ENCODE measurements at places on chromosomes 6 and 20.
A peak's percentile ranks its signal among the peaks of the same experiment; 100 is the strongest.

GRCh38 chr6:9621276-9621675 lies 793.6 kb downstream of the TFAP2A start:
- DNase-seq = no peak

GRCh38 chr20:25220810-25221591 lies 25.5 kb downstream of the ENTPD6 start:
- DNase-seq = no peak

DNA sequence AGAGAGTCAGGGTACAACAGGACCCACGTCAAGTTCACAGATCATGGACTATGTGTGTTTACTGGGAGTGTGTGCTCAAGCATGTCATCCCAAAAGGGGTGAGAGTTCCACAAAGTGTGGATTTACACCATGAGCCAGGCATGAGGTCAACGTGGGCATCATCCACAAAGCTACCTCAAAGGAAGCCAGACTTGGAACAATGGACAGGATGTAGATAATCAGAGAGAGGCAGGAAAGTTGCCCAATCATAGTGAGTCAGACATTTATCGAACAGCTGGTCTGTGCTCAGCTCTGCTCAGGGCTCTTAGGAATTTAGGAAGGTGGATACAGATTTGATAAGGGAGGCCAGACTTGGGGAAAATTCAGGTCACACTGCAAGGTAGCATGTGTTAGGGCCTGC lies 317.2 kb upstream of the CDYL start:
- peak; percentile 7 for DNase-seq

- DNase-seq = no peak
These were observed 93.4 kb downstream of the MBOAT1 start for GRCh38 chr6:20118892-20119291.

DNA sequence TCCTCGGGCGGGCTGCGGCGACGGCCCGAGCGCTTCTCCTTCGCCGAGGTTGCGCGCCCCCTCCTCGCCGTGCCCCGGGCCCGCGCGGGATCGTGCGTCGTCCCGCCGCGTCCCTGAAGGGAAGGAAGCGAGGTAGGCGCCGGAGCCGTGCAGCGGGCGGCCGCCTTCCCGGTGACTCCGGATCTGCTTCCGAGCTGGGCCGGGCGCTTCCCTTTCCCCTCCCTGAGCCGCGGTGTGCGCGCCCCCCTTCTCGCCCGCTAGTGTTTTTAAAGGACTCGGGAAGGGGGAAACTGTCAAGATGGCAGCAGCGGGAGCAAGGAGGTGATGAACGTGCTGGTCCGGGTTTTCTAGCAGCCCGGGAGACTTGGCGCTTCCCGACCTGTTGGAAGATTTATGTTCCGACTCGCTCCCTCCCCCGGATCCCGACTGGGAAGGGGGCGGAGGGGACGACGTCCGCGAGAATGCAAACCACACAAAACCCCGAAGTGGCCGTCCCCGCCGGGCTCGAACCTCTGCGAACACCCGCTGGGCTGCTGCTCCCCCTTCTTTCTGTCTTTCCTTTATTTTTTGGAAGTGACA lies 744 bp upstream of the FOXO3 start:
- DNase-seq = peak; percentile 71

GRCh38 chr20:24752612-24753011 lies 196.5 kb upstream of the CST7 start:
- DNase-seq = no peak

- no peak for DNase-seq
These were observed 13.0 kb downstream of the SLC35F1 start for GRCh38 chr6:117919775-117920729.

DNA sequence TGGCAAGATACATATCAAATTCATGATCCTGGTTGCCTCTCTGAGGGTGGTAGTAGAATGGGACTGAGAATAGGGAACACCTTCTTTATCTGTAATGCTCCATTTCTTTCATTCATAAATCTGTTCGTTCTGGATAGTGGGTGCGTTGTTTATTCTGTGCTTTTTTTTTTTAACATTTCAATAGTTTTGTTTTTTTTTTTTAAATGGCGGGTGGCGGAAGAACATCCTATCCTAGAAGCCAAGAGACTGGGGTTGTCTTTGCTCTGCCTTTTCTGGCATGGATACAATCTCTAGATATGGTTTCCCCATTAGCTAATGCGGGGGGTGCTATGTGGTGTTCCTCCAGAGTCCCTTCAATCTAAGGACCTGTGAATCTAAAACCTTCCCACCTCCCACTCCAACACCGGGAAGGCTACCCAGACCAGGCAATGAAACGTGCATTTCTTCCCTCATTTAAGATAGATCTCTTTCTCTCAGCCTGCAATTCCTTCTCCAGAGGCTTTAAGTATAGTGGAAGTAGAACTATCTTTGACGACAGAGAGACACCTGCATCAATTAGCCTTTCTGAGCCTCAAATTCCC lies 883 bp upstream of the CCDC28A start:
- no peak for DNase-seq

GRCh38 chr6:153012856-153013255 lies 10.3 kb upstream of the MTRF1L start:
- DNase-seq = no peak

DNA sequence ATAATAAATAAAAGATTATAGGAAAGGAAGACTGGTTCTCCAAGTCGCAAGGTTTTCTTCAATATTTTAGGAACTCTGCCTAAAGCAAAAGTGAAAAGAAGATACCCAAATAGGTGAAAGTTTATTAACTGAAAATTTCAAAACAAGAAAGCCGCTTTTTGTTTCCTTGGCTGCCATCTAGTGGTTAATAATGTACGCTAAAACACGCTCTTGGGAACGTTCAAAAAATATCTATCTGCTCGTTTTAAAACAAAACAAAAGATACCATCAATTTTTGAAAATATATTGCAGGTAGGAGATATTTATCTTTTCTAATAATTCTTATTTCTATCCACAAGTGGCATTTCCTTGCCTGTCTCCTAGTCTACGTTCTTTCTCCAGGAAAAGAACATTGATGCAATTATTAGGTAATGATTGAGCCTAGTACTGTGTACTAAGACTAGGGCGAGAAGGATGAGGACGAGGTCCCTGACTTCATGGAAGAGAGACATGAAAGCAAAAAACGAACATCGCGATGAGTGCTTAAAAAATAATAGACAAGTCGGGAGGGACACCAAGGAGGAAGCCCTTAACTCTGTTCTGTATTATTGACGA lies 97.2 kb downstream of the SPTLC3 start:
- DNase-seq = peak; percentile 60

DNA sequence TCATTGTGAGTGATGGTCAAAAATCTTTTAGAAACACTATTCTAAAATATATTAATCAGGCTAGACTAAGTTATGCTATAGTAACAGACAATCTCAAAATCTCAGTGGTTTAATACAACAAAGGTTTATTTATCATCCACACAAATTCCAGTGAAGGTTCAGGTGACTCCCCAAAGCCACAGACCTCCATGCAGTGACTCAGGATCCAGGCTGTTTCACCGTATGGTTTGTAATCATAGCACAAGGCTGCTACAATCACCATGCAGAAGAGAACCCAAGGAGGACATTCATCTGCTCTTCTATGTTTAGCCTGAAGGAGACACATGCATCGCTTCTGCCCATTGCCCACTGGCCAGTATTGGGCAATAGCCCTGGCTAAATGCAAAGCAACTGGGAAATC lies 46.2 kb downstream of the BFSP1 start:
- peak; percentile 17 for DNase-seq

DNA sequence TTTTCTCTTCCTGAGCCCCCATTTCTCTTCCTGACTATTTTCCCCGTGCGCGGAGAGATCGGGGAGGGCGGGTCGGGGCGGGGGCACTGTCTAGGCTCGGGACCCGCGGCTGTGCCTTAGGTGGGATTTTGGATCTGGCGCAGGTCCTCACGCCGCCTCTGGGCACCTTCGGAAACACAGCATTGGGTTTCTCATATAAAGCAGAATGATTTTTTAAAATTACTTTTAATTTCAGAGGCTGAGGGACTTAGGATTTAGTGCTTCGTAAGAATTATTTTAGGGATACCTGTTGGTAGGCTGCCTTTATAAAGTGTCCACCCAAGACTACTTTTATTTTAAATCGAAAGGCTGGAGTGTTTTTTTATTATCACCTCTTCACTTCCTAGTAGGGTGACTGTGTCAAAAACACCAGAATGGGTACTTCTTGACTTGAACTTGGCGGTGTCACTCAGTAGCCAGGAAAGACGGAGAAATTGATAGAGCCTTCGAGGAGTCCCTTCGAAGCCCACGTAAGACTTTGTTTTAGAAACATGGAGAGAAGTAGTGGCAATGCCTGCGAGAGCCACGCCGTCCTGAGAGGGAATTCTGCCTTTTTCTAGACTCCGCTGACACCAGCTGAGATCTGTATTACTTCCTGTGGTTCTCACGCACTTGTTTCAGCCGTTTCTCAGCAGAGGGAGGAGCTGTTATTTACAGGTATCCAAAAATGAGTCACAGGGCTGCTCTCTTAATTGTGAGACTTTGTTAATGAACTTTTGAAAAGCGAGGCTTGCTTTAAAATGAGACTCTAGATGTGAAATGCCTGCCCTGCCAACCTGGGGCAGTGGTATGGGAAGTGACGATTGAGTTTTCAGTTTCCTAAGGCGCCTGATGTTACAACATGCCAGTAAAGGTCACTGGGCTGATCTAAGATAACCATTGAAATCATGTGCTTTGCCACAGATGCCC lies 667 bp downstream of the STX11 start:
- DNase-seq = peak; percentile 35

DNA sequence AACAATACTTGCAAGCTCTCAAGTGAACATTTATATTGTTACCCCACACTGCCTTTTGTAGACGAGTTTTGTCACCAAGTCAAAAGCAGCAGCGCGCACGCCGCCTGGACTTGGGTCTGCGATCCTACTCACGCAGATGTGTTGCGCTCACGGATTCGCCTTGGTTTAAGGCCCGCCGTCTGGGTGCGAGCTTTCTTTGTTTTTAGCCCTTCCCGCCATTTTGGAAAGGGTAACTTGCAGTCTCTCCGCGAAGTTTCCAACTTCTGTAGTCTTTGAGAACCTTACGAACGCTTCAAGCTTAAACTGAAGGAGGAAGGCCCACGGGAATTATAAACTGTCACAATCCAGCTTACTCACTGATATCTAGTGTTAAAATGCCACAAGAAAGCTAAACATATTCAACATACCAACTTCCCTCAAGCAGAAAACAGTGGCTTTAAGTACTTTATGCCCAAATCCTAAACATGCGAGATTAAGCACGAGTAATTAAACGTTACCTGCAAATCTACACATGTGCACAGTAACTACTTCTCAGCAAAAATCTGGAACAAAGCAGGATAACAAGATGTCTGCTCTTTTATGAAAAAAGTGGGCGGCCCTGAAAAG lies 80.4 kb upstream of the BTN3A2 start:
- peak; percentile 28 for DNase-seq

DNA sequence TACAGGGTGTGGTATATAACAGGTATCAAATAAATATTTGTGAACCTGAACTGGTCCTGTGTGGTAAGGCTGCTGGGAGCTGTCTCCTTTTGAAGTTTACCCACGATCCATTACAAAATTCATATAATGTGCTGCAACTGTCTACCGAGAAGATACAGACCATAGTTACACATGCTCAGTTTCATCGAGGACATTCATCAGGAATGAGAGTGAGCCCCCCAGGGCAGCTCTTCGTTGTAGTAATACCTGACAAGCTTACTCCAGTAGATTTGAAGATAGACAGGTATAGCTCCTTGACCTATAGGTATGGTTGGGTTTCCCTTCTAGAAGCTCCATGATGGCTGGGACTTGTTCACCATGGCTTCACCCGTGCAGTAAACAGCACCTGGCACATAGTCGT lies 25.7 kb downstream of the ARMC2 start:
- DNase-seq = no peak

DNA sequence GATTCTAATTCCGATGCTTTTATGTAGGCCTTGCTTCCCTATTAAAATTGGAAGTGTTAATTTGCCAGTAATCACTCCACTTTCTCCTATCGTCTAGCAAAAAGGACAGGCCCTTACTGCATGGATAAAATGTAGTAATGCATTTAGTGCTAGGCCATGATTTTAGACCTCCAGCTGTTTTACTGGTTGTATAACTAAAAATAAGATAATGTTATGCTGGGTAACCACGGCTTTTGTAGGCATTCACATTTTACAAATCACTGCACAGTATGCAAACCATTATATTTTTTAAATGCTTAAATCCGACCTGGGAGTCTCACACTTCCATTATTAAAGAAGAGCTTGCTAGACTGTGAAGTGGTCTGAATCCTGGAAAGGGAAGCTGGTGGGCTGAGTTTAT lies 179.5 kb downstream of the TFAP2A start:
- DNase-seq = no peak

GRCh38 chr6:39102071-39102820 lies 12.7 kb downstream of the SAYSD1 start:
- DNase-seq = no peak

- no peak for DNase-seq
These were observed 406.1 kb downstream of the MAFB start for GRCh38 chr20:40282941-40283340.

- DNase-seq = peak; percentile 96
These were observed 92.2 kb downstream of the CDH22 start for GRCh38 chr20:46215913-46216707.

DNA sequence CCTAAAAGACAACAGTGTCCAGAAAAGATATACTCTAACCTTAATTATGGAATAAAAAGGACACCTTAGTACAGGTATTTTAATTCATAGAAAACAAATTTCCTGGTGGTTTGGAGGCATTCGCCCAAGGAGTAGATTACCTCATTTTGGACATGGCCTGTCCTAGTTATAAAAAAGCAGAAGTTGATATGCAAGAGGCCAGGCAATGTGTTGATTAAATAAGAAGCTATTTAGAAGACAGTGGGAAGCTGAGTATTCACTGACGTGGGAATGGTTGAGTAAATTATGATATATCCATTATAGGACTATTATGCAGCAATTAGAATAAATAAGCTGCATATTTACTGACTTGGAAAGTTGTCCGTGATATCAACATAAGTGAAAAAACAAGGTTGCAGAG lies 314.9 kb downstream of the ALDH8A1 start:
- no peak for DNase-seq

GRCh38 chr6:41519305-41519744 lies 26.9 kb upstream of the FOXP4 start:
- peak; percentile 89 for DNase-seq

- DNase-seq = no peak
These were observed 88.8 kb downstream of the PRL start for GRCh38 chr6:22208026-22208425.

All from SW480 (cell line).